ENCODE measurements at places on chromosomes 7 and 10. TPM values are rescaled to one million over a fixed set of nuclear protein-coding genes. Genes with fewer than 3 reads are reported as not detected.

The SPDYE8 gene
- not detected for total RNA-seq

- DNase-seq: no peak
These were observed 569.0 kb upstream of the SORCS1 start for GRCh38 chr10:107733328-107734130.

- DNase-seq: no peak
These were observed 129.1 kb upstream of the PPP1R3A start for GRCh38 chr7:114047889-114048288.

GRCh38 chr10:78910886-78911285, 157.9 kb upstream of the ZMIZ1 start:
- no peak for DNase-seq

DNA sequence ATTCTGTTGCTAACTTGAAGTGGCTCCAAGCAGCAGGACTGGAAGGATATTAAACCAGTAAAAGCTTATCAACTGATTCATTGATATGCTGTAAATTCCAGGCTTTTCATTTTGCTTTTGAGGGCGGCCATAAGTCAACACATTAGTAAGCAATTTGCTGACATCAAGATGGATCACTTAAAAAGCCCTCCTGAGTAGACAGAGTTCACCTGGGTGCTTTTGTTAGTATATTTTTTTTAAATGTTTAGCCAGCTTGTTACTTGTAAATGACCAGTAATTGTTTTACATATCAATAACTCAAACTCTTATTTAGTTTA, 26.5 kb downstream of the RNF32 start:
- DNase-seq: no peak

Data from suprapubic skin (tissue), 4 donors.